ENCODE measurements at places on chromosomes 5 and 9.

DNA sequence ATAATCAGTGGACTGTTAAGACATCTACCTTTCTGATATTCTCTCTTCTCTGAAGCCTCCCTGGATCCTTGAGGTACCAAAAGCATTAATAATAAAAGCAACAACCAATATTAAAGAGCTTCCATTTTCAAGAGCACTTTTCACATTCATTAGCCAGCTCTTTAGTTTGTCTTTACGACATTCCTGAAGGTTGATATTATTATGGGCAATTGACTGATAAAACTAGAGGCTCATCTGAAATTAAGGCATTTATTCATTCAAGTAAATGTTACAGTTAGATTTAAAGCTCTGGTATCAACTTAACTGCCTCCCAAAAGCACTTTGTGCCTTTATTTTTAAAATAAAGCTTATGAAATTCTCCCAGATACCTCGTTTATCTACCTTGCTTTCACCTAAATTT lies 199.6 kb downstream of the PLK2 start:
- DNase-seq, result no peak

- DNase-seq, result no peak
These were observed 368.1 kb upstream of the CTNND2 start for GRCh38 chr5:12272389-12272788.

GRCh38 chr9:123645126-123645525 lies 284.8 kb downstream of the DENND1A start:
- no peak for DNase-seq

DNA sequence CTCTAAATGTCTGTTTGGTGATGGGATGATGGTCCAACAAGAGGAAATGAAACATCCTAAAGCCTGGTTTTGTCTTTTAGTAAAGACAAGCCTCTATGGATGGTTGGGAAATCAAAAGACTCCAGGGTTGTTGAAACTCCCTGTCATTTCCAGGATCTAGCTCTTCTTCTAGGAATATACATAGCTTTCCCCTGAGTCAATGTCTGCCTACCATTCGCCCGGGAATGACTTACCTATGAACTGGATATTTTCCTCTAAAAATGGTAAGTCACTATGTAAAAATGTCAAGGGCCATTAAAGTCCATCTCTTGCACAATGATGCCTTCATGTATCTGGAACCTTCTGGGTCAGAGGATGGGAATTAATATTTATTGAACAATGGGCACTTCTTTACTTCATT lies 11.1 kb upstream of the KIF12 start:
- no peak for DNase-seq

GRCh38 chr5:159207222-159207685 lies 2.1 kb downstream of the RNF145 start:
- DNase-seq, result no peak

DNA sequence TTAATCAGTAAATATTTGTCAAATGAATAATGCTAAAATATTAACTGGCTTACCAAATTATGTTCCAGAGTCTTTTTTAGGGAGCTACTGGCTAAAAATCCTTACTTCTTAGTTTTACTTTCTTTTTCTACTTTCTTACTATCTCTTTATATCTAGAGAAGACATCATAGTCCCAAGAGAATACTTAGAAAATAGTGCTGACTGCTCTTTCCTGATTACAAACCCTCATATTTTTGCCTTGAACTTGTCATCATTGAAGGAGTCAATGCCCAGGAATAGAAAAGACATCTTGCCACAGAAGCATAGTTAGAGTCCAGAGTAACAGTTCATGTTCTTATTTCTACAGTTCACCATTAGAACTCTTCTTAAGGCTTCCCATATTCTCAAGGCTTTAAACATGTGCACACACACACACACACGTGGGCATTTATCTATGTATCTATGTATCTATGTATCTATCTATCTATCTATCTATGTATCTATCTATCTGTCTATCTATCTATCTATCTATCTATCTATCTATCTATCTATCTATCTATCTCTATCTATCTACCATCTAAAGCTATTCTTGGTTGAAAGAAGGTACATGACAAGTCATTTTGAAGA lies 654.3 kb downstream of the ANXA1 start:
- DNase-seq, result no peak
